Tibial nerve (tissue), 4 donors: ENCODE measurements at places on chromosomes 6 and 20.
A peak's percentile ranks its signal among the peaks of the same experiment; 100 is the strongest.

GRCh38 chr20:32387252-32387651 is 29.1 kb downstream of the ASXL1 start:
- DNase-seq, result no peak

GRCh38 chr6:36094753-36095496 is 35.4 kb upstream of the MAPK13 start:
- DNase-seq, result peak; percentile 88

- no peak for DNase-seq
These were observed 370.7 kb upstream of the TSHZ2 start for GRCh38 chr20:52601295-52601971.

GRCh38 chr6:46687619-46688097 is at the start of gene TDRD6:
Gene TDRD6, plus strand, starts transcription at chr6:46687885. Its CDS starts 244 bp downstream, at chr6:46688129.
- no peak for DNase-seq

- DNase-seq, result no peak
These were observed 33.0 kb downstream of the PYGB start for GRCh38 chr20:25280574-25281535.

DNA sequence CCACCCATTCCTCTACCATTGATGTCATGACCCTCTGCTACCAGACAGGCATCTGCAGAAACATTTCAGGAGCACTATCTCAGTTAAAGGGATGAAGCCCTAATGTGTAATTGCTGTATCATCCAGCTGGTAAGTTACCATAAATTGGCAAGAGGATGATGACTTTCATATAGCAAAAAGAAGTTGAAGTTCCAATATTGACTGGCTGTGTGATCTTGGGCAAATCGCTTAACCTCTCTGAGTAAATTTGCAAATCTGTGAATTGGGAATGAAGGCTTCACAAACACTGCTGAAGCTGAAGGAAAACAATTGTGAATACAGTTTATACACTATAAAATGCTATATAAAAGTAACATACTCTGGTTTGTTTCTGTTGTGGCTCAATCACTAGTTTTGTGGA is 89.5 kb upstream of the PHACTR1 start:
- DNase-seq, result no peak

DNA sequence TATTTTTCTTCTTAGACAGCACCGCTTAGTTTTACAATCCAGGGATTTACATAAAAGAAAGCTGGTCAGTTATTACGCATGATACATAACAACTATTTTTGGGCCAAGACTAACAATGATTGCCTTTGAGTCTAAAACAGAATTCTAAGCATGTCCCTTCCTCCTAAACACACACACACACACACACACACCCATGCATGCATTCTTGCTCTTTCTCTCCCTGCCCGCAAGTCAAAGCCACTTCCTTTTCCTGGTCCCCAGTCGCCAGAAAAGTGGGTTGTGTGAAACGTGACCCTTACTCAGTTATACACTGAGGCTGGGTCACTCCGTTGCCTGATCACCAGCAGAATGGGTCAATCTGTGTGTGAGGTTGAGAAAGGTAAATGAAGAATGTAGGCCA is 31.4 kb downstream of the FYN start:
- no peak for DNase-seq

DNA sequence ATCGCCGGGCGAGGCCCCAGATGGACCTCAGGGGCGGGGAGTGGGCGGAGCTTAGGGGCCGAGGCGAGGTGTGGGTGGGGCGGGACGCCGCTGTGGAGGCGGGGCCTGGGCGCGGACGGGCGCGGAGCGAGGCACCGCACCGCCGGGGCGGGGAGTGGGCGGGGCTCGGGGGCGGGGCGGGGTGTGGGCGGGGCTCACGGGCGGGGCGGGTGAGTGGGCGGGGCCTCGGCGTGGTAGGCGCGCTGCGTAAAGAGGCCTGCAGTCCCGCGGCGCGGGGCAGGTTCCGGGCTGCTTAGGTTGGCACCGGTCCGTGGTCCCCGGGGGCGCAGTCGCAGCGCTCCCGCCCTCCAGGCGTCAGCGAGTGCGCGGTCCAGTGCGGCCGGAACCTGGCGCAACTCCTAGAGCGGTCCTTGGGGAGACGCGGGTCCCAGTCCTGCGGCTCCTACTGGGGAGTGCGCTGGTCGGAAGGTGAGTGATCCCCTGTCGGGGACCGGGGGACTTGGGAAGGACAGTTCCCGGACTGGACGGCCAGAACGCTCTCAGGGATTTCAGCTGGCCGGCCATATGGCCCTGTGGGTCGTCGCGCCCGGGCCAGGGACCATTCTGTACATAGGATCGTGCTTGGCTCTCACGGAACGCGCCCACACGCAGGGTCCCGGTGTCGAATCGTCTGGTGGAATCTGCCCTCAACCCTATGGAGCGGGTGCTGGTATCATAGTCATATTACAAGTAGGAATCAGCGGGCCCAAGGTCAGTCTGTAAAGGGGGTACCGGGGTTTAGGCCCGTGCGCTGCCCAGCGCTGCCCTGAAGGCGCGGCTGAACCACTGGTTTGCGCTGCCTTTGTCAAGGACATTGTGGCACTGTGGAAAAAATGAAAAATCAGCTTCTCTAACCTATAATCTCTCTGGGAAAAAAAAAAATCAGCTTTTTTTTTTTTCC is at the start of gene NQO2:
NQO2 (plus strand) TSS at position 277 of the 940 bp plus-strand sequence. CDS start 6,659 bp downstream, outside the sequence.
- peak; percentile 89 for DNase-seq

- no peak for DNase-seq
These were observed 4.3 kb downstream of the PPP1R10 start for GRCh38 chr6:30612687-30613248.

DNA sequence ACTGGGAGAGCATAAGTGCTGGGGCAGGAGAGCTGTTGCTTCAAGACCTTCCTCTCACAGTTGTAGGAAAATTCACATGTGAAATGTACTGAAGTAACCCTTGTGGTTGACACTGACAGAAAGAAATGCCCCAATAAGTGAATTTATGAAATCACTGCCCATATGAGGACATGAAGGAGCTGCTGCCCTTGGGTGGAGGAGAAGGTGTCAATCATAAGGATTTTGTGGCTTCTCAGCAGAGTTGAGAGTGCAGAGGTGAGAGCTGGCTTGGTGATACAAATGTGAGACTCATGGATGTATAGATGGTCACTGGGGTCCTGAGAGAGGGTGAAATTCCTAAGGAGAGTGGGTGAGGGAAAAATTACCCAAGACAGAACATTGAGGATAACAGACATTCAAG is 33.9 kb upstream of the CMTR1 start:
- no peak for DNase-seq

- DNase-seq, result no peak
These were observed 408.1 kb upstream of the MARCKS start for GRCh38 chr6:113449051-113449450.

GRCh38 chr6:73290435-73290834 is 27.4 kb upstream of the KHDC1 start:
- DNase-seq, result no peak

DNA sequence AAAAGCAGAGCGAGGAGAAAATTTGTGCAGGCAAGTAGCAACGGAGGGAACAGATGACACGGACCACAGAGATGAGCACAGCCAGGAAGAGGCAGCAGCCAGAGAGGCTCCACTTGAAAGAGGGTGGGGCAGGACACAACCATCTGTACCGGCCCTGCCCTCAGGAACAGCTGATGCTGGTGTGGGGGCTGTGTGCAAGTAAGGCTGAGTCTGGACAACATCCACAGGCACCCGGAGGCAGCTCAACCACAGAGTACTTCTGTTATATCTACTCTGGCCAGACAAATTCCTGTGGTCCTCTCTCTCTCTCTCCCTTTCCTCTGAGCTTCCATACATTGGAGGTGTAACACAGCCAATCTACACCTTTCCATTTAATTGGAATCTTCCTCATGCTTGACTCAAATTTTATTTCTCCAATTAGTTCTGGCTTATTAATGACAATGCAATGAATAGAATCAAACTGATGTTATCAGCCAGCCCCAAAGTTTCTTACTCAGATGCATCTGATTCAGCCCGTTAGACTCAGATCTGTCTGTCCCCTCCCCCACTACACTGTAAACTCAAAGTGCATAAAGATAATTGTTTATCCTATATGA is 24.9 kb downstream of the KIF13A start:
- no peak for DNase-seq

- DNase-seq, result peak; percentile 12
These were observed 26.7 kb upstream of the TFAP2B start for GRCh38 chr6:50791900-50792508.

GRCh38 chr6:2245877-2246863 is 765 bp upstream of the GMDS start:
- peak; percentile 43 for DNase-seq

GRCh38 chr20:44204156-44204831 is 6.3 kb downstream of the OSER1 start:
- DNase-seq, result no peak

DNA sequence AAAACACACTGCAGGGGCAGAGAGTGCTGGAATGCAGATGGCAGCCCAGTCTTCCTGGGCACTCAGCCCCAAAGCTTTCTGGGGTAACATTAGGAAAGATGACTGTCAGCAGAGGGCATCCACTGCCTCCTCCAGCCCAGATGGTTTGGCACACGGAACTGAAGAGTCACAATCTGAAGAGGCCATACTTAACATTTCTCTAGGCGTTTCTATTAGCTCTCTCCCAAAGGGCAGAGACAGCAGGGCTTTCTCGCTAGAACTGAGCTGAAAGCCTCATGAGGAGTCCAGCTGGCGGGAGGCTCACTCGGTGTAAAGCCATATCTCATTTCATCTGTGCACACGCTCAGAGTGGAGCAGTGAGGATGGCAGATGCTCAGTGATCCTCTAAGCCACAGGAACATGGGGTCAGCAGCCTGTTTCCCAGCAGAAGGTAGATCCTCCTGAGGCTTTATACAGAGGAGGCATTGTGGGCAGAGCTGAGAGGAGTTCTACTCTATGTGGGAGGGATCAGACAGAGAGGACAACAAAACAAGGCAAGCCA is 28.1 kb downstream of the ALDH8A1 start:
- DNase-seq, result no peak

DNA sequence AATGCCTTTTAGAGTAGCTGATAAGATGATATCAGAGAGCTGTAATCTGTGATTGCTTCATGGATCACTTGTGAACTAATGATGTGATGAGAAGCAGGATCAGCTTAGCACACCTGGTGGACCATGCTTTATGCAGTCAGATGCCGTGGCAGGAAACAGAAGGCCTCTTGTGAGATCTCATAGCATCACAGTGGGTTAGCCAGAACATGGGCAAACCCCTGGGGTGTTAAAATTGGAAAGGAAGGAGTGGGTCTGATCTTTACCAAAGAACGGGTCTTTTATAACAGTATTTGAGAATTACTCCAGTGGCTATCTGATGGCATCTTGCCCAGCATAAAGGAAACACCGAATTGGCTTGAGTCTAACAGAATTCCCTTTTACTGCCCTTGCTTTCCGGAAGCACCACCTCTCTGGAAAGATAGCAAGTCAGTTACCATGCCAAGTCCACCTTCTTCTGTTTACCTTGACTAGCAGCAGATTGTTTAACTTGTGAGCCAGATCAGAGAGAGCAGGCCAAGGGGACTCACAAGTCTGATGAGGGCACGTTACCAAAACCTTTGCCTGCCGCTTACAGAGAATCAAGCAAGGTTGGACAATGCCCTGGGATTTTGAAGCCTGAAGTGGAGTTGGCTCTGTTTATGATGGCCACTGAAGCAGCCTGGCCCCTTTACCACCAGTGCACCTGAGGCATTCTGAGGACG is 20.9 kb upstream of the SRF start:
- no peak for DNase-seq

GRCh38 chr6:71220466-71220865 is 68.1 kb upstream of the OGFRL1 start:
- DNase-seq, result no peak

DNA sequence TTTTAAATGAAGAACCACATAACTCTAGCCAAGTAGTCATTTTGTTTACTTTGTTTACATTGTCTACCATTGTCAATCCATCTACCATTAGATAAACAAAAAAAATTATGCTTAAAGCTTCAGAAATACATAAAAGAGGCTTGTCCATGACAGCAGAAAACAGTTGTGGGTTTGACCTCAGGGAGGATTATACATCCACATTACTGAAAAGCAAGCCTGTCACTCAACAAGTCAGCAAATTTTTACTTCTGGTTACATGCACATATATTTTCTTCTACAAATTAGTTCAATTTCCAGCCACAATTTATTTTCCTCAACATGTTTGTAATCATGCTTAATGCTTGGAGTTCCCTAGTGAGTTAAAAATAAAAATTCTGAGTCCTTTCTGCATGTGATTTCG is 713.3 kb downstream of the COL12A1 start:
- no peak for DNase-seq

DNA sequence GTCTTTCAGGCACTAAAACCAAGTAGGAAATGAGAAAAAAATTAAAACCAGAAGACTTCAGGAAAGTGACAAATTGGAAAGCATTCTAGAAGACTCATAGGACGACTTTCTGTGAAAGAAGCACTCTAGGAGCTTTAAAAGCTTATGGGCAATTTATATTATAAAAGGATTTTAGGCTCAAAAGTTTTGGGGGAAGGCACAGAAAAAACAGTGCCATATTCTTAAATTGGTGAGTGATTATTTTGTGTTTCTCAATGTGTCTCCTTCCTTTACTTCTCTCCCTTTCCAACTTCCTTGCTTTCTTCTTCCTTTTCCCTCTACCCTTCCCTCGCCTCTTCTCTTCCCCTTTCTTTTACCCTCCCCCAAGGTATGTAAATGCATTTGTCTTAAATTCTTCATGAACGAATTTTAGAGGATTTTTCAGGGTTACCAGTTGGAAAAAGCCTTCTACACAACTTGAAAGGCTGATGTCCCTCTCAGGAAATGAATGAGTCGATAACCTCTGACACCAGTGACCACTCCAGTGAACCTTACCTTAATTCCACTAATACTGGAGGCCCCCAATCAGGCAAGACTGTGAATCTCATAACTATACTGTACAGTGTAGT is 2.6 kb upstream of the LIN28B start:
- DNase-seq, result no peak

DNA sequence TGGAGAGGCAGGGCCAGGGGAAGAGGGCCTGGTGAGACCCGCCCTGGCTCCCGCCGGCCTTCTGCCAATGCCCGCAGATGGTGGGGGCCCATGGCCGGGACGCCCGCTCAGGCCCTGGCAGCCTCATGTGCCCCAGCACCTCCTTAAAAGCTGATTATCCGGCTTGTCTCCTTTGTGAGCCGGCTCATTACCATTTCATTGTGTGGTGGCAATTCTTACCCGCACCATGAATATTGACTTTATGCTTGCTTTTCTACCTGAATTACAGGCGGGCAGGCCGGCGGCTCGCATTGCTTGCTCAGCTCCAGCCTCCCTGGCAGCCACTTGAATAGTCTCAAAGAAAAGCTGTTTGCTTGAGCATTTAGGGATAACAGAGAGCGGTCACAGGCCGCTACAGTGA is 120.0 kb upstream of the JAG1 start:
- no peak for DNase-seq

DNA sequence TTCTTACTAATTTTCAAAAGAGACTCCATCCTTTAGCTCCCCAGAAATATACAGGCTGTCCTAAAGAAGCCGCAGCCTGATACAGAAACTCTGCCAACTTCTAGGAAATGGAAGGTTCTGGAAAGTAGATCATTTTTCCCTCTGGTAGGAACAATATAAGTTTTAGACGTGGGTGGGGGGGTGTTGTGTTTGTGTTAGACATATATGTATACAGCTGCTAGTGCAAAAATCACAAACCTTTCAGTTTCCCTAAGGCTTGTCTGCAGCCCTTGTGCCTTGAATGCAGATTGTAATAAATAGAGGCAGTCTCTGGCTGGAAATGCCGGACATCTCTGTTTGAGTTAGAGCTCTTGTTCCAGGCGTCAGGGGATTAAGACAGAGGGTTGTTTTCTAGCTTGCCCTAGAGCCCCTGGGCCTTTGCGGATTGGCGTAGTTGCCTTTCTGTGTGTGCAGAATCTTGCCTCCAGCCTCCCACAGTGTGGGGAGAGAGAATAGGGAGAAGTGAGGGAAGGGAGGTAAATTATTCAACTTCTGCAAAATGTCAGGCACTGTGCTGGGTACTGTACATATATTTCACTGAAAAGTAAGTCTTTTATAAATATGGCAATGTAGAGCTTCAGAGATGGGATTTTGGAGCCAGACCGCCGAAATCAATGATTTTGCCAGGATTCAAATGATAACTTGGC is 269.7 kb downstream of the PRL start:
- no peak for DNase-seq
